ENCODE measurements at places on chromosomes 4 and X. TPM values are rescaled to one million over a fixed set of nuclear protein-coding genes. Genes with fewer than 3 reads are reported as not detected.

Gene ENOX2
- total RNA-seq, result 20.5 TPM

Gene KCND1
- 3.3 TPM for total RNA-seq

Gene PASD1
- not detected for total RNA-seq

Gene GAGE12H
- not detected for total RNA-seq

DNA sequence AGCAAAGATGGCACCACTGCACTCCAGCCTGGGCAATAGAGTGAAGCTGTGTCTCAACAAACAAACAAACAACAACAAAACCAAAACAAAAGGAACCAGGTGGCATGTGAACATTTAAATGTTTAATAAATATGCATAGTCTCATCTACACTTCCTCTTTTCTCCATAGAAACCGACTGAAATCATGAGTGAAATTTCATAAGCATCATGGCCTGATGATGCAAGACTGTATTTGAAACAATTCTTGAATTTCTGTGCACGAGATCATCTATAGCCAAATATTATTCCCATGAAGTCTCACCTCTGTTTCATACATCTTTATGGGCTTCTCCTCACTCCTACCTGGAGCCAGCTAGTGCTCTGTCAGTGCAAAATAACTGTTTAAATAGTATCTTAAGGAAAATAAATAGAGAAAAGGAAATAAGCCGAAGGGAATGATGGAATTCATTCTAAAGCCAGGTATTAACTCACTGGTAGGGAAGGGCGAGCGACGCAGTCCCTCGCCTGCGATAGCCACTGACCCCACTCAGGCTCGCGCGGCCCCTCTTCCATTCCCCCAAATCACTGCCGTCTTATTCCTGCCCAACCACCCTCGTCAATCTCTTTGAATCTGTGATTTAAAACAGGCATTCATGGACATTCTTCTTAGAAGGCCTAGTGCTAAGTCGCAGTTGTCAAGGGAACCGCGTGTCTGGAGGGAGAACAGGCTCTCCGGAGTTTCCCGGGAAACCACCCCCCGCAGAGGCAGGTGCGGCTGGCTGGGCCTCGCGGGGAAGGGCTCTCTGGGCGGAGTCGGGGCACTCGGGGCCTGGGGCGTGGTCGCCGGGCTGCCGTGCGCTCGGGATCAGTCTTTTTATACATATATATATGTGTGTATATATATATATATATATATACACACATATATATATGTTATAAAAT lies 52.4 kb upstream of the TRIM2 start:
- no peak for DNase-seq

GRCh38 chr4:108078024-108078733 lies 88.5 kb downstream of the HADH start:
- DNase-seq, result no peak

DNA sequence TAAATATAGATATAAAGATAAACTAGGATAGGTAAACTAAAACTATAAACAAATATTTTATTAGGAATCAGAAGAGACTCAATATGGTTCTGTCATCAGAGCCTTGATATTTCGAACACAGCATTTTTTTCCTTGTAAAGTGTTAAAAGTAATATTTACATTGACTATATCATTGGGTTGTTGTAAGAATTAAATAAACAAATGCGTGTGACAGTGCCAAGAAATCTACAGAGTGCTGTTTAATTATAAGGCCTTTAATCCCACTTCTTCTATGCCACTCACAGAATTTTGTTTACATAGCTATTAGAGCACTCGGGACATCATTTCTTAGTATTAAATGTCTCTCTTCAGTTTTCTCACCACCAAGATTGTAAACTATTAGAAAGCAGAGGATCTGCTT lies 807.4 kb downstream of the FSTL5 start:
- DNase-seq, result no peak

DNA sequence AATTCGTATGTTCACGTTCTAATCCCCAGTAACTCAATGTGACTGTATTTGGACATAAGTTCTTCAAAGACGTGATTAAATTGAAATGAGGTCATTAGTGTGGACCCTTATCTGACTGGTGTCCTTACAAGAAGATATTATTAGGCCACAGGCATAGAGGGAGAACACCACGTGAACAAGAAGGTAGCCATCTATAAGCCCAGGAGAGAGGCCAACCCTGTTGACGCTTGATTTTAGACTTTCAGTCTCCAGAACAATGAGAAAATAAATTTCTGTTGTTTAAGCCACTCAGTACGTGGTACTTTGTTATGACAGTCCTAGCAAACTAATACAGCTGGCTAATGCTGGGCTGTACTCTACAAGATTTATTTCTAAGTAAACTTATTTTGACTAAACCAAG lies 1.5 kb upstream of the EIF1AX start:
- DNase-seq, result no peak

- no peak for DNase-seq
Observed at GRCh38 chr4:94758700-94759399, 1.1 kb downstream of the BMPR1B start.

- DNase-seq, result no peak
Observed at GRCh38 chrX:36908801-36909675, 99.1 kb upstream of the FAM47C start.

GRCh38 chrX:7706032-7706431 lies 136.9 kb upstream of the VCX start:
- DNase-seq, result no peak

DNA sequence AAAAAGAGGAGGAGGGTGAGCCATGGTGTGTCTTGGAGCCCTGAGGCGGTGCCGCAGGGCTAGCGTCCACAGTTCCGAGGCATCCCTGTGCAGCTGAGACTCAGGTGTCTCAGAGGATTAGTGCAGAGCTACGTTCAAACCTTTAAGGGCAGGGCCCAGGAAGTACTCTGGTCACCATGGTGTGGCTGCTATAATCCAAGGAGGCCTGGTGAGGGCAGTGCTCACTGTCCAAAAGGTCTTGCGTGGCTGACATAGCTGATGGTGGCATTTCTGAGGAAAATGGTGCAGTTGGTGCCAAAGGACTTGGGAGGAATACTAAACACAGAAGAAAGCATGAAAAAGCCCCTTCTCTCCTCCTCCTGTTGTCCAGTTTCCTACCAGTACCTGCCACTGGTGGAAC lies 146.9 kb downstream of the DCHS2 start:
- DNase-seq, result no peak

GRCh38 chr4:24963277-24963676 lies 50.4 kb upstream of the CCDC149 start:
- no peak for DNase-seq

DNA sequence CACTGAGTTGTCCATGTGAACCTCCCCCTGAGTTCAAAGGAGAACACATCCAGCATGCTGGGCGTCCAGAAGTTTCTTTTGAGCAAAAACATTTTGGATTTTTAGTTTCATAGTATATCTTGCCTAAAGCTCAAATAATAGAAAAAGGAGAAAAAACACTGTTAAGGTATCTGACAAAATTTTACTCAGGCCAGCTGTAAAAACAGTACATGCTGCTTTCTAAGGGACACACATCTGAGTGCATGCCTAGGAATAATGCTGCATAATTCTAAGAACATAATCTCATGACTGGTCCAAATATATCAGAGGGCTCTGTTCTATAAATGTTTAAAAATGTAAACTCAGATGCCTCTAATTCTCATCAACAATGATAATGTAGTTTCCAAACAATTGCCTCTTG lies 561.3 kb upstream of the INTU start:
- DNase-seq, result no peak

GRCh38 chr4:168486912-168487281 lies 6.6 kb upstream of the DDX60L start:
- DNase-seq, result no peak

DNA sequence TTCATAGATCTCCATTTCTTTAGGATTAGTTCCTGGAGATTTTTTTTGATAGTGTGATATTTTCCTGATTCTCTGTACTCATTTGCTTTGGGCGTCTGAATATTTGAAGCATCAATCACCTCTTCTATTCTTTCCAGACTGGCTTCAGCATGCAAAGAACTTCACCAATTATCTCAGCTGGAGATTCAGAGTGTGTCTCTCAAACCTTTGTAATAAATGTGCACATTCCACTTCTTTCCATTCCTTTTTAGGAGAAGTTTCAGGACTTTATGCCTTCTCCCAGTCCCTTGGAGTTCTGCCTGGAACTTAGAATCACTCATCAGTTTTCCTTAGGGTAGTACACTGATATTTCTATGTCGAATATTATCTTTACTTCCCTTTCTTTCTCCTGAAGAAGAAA lies 334.8 kb downstream of the TEX13C start:
- no peak for DNase-seq

DNA sequence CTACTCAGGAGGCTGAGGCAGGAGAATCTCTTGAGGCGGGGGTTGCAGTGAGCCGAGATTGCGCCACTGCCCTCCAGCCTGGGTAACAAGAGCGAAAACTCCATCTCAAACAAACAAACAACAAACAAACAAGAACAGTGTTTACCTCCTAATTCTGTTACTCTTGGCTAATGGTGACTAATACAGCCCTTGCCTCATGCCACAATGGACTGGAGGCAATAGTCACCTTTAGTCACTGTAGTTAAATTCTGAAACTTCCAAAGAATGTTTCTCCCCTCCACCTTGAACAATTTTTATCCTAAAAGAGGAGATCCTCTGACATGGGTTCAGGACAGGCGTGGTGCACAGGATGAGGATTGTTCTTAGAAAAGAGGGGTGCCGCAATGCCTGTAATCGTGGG lies 241.2 kb upstream of the CTSO start:
- DNase-seq, result no peak

- DNase-seq, result no peak
Observed at GRCh38 chrX:108468486-108468885, 28.8 kb downstream of the COL4A5 start.

DNA sequence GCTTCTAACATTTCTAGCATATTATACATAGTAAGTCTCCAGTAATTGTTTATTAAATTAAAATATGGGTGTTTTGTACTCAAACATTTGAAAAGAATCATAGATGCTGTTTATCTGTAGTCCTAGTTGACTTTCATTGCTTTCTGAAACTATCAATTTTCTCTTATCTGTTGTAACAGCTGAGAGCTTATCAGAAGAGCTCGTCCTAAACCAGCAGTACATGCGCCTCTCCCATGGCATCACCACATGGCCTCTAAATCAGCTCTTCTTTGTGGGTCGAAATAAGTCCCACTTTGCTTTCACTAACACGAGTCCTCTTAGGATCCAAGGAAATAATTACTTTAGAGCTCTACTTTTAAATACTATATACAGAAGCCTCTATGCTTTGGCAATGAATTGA lies 55.1 kb downstream of the PPP3CA start:
- DNase-seq, result no peak

GRCh38 chrX:10930151-10930550 lies 181.0 kb upstream of the HCCS start:
- no peak for DNase-seq

DNA sequence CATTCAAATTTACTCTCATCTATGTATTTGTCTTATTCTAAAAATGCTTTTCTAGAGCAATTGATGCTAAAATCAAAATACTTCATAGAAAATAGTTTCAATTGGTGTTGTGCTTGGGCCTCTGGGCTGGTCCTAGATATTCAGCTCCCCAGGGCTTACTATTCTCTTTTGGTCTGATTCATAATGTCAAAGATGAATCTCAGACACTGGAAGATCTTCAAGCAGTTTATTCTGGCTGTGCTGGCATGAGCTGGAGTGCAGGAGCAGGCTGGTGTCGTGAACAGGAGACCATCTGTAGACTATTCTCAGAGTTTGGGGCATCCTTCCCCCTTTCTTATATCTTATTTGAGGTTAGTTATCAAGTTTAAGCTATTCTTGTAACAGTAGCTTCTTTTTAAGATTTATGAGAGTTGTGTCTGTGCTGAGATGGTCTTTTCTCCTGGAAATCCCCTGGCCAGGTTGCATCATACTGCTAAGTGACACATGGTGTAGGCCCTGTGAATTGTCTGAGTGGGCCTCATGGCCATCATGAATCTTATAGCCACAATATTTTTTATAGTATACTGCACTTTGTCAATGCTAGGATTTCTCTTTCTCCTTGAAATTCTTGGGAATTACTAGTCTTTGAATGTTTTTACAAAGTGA lies 1624.0 kb upstream of the IGFBP7 start:
- no peak for DNase-seq

DNA sequence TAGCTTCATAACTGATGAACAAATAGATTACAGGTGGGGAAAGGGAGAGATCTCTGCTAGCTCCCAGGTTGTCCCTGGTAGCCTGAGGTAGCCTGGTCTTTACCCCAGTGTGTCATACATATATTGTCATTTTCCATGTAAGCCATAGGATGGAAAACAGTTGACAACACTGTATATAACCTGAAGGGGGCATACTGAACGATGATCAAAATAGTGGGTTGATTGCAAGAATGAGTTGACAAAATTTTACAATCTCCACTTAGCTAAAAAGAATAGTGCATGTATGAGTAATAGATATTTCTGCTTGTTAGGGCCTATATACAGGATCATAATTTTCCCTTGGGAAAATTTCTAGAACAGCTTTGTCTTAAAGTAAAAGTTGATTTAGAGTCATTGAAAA lies 304.1 kb upstream of the HAND2 start:
- no peak for DNase-seq

- DNase-seq, result no peak
Observed at GRCh38 chr4:148366251-148366650, 76.0 kb downstream of the NR3C2 start.

DNA sequence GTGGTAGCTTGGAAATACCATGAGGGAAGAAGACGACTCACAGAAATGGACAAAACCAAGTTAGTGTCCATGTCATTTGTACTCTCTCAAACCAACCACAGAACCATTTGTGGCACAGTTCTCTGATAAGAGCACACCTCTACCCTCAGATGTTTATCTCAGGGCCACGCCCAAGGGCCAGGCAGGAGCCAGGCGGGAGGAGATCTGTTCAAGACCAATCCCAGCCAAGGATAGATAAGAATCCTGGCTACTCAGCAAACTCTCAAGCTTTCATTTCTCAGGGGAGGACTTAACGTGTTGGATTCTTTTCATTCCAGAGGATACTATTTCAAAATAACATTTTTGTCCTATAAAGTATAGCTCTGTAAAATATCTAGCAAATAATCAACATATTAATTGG lies 95.0 kb downstream of the NYX start:
- no peak for DNase-seq

DNA sequence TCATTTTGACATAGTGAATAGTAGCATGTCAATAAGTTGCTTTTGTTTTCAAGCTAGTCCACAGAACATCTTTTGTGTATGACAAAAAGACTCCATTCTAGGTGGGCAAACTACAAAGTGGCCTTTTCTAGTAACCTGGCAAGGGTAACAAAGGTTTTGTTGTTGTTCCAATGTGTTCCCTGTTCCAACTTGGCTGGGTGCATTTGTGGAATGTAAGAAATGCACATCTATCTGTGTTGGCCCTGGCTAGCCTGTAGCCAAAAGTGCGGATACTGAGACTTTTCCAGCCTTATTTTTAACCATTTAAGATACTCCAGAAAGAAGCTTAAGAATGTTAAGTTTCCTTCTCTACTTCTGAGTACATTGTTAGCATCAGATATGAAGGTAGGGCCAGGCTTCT lies 118.7 kb upstream of the CHRDL1 start:
- DNase-seq, result no peak
